GM19239 (cell line): ENCODE measurements at places on chromosomes 3 and 15.

DNA sequence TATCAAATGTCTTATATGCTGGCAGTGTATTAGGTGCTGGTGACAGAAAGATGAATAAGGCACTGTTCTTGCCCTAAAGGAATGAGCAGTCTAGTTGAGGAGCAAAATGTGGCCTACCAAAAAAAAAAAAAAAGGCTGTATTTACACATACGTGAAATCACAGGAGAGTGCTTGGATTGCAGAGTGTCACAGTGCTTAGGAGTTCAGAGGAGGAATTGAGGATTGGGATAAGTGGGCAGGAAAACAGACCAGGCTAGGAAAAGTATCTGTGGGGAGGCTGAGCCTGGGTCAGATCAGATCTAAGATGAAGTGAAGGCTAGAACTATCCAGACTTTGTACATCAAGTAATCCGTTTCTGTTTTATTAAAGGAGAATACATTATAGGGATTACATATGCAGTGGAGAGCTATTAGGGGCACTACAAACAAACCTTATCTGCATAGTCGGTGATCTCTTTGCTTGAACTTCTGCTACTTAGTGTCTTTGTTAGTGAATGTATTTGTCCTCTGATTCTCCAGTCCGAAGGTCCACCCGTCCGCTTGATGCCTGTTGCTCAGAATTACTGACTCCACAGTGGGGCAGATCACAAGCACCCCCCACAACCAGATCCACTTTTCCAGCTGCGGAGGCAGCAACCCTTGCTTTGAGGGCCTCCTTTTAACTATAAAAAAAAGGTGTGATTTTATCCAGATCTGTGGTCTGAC, 80.0 kb downstream of the FNDC3B start:
- DNase-seq = no peak

DNA sequence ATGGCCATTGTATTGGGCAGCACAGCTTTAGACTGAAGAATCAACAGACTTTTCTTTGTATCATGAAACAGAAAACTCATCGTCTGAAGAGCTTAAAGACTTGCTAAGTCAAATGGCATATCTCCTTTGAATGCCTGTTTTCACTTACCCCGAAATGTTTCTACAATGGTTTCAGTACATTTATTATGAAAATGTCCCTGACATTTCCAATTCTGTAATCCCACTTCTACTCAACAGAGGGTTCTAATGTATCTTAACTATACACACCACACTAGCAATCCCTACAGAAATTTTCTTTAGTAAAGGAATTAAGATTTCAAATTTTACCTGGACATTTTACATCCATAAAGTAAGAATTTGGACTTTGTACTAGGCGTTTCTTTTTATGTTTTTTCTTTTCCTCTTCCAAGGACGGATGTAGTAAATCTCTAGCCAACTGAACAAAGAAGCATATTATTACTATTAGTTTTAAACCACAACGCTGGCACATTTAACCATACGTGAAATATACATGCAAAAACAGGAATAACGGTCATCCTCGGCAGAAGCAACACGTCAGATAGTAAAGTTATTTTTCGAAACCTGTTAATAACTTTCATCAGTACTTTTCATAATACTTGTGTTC, 1.1 kb downstream of the RPS27L start:
- no peak for DNase-seq

DNA sequence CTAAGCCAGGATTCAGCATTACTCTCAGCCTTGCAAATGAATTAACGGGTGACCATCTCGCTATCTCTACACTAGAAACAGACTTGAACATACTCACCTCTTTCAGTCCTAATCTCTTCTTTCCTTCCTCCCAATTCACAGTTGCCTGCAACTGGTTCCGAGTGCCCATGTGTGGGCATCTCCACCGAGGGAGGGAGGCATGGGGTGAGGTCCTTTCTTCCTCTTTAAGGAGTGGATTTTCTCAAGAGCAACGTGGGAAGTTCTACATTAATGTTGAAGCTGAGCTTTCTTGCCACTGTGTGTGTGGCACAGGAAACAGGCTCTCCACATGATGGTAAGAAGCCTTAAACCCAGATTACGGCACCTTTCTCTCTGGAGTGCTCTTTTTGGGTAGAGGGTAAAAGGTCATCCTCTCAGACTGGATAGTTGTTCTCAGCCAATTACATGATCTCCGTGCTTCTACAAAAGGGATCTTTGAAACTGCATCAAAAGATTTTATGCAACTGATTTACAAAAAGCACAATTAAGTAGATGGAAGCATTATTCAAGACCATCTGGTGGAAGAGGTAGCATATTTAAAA, 286.8 kb upstream of the NR2F2 start:
- DNase-seq = no peak

DNA sequence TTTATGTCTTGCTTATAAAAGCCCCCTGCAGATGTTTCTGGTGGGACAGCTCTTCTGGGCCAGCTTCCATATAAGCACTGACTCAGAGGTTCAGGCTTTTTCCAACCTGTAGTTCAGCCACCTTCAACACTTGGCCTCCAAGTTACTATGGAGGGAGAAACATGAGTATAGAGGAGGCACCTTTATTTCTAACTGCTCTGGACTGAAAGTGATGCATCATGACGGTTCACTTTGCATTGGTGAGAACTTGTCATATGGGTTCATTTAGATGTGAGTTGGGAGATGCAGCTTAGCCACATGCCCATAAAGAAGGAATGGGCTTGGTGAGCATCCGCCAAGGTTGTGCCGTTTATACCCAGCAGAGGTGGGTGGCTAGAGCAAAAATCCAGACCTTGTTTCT, 58.8 kb upstream of the CFAP161 start:
- no peak for DNase-seq

- DNase-seq = no peak
Observed at GRCh38 chr15:77974098-77974414, 103.5 kb downstream of the TBC1D2B start.

DNA sequence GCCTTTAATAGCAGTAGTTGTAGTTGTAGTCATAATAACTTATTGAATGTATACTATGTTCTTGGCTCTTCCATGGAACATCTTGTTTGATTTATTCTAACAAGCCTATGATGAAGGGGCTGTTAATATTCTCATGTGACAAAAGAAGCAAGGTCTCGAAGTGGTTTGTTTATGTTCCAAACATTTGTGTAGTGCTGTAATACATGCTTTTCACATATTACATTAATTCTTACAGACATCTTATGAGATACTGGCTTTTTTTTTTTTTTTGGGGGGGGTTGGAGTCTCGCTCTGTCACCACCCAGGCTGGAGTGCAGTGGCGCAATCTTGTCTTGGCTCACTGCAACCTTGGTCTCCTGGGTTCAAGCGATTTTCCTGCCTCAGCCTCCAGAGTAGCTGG, 252.3 kb downstream of the PTPRG start:
- DNase-seq = no peak

GRCh38 chr3:67678665-67679064, 24.3 kb upstream of the SUCLG2 start:
- no peak for DNase-seq

GRCh38 chr3:152261329-152261728, 7.4 kb upstream of the MBNL1 start:
- no peak for DNase-seq

DNA sequence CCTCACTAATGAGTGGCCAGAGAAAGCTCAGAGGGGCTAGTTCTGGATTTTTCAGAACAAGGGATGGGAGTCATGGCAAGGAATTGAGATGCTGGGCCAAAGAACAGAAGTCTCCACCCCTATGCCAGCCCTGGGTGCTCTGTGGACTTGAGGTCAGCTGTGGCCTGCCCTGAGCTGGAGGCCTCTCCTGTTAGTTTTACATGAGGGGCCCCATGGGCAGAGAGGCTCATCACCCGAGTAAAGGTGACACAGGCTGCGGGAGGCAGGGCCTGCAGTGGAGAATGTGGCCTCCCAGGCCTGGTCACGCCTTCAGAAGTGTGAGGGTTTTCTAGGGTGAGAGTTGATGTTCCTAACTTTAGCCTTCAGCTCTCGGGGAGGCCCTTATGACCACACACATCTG, 44.9 kb downstream of the ABHD5 start:
- no peak for DNase-seq

DNA sequence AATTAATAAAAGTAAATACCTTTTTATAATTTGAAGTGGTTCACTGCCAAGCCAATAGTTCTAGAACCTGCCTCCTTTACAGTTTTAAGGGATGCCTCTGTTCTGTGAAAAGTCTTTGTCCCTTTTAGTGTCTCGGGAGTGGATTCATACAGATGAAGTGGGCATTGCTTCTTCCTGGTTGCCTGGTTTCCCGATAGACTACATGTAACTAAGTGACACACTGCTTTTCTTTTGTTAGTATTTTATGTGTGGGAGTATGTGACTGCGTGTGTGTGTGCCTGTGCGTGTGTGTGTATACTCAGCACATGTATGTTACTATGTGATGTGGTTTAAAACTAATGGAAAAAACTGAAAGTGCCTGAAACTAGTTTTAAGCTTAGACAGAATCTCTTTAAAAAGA, 21.1 kb downstream of the PSMD6 start:
- DNase-seq = no peak

GRCh38 chr15:44782516-44782915, 46.2 kb downstream of the TRIM69 start:
- DNase-seq = no peak

DNA sequence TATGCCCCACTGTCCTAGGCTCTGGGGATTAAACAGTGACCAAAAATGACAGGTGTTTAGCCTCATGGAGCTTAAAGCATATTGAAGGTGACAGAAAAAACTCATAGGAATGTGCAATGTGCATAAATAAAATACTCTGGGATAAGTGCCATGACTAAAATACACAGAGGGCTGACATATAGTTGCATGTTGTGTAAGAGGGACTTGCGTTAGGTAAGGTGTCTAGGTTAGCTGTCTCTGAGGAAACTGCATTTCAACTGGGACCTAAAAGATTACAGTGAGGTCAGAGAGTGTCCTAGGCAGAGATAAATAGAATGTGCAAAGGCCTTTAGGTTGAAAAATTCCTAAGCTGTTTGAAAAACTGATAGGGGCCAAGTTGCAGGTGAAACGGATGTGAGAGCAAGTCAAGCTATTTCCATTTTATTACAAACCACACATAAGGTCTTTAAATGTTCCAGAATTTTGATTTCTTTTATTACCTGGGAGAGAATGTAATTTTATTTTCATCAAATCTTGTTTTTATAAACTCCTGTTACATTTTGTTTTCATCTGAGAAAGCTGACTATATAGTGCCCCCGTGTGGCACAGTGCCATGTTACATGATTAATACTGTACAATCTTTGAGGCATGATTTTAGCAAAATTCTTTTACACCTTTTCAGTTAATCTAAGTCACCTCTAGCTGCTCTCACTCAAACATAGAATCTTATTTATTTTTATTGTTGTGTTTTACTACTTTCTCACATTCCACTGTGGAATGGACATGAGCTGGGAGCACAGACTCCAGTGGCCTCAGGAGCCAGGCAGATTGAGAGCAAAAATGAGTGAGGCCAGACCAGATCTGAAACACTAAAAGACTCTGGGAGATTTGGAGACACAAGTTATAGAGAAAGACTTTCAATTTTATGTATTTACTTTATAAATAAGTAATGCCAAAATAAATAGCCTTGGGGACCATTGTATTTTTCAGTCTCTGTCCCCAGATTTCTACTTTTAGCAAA, 259.6 kb upstream of the ZNF717 start:
- DNase-seq = no peak

- no peak for DNase-seq
Observed at GRCh38 chr3:101077361-101078011, 84.3 kb upstream of the ABI3BP start.

DNA sequence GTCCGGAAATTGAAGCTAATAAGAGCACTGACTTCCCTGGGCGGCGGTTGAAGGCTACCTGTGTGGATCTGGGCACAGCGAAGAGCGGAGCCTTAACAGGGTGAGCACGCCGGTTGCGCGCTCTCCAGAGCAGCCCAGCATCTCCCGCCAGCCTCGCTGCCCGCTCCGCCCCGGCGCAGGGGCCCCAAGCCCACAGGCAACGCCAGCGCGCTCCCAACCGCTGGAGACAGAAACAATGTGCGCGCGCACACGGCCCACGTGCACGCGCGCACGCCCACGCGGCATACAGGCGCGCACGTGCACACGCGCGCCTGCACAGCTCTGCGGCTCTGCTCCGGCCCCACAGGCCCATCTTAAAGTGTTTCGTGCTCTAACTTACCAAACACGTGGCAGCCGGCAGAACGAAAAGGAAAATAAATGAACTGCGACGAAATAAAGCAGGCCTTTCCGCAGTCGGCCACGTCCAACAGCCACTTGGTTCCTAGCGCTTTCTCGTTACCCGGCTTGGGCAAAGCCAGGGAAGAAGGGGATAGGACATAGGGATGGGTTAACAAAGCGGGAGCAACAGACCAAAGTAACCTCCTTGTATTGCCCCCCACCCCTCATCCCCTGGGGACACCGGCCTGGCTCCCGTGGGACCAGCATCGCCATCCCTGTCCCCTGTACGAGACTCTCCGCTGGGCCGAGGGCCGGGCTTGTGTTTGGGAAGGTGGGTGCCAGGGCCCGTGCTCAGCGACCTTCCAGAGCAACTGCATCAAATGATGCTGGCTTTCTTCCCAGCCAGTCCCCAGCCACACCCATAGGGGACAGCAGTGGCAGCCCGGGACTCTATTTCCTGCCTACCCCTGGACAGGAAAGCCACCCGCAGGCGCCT, 203.7 kb downstream of the ABHD5 start:
- peak; percentile 21 for DNase-seq

DNA sequence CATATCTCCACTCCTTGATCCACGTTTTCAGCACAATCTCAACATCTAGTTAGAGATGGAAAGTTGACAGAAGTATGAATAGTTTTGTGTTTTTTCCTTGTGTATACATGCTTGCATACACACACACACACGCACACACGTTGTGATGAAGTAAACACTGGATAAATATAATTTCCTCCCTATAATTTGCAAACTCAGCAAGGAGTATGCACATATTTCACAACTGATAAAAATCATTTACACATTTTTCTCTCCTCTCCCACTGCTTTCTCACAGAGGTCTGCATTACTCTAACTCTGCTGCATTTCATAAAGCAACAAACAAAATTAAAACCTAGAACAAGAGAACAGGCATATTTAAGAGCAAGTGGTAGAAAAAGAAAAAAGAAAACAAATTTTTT, 320.9 kb downstream of the ERC2 start:
- no peak for DNase-seq

DNA sequence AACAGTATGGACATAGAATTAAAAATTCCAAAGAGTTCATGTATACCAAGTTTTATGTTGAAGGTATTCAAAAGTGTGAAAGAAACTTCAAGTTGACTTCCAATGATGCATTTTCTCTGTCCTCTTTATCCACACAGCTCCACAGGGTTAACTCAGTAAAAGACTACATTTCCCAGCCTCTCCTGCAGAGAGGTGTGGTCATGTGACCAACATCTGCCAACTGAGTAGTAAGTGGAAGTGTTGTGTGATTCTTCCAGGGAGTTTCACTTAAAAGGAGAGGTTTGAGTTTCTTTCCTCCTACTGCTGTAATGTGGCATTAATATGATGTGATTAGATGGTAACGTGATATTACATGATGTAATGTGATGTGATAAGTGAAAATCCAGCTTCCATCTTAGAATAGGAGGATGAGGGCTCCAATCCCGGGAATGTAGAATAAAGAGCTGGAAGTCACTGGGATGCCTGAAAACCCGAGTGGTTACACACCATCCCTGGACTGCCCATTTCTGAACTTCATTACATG, 280.6 kb downstream of the ARRDC4 start:
- no peak for DNase-seq

- no peak for DNase-seq
Observed at GRCh38 chr3:140883428-140884040, 58.1 kb upstream of the SLC25A36 start.

GRCh38 chr3:108450444-108450843, 60.0 kb downstream of the MYH15 start:
- no peak for DNase-seq
